Nephron progenitor cell (in vitro differentiated cells): ENCODE measurements at places on chromosomes 13 and 19.

DNA sequence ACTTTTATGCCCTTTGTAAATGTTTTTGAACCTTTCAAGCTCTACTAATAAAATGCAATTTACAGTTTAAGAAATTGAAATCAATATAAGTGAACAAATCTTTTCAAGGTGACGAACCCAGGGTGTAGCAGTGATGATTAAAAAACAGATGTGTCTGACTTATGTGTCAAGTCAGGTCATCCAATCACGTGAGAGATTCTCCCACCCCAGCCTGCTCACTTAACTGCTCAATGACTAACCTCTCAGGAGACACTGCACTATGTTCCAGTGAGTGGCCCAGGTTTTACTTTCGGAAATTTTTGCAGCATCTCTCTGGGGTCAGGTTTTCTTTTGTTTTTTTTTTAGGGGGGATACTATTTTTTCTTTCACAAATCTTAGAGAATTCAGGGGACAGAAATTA is 60.7 kb downstream of the ZNF429 start:
- no peak for DNase-seq

DNA sequence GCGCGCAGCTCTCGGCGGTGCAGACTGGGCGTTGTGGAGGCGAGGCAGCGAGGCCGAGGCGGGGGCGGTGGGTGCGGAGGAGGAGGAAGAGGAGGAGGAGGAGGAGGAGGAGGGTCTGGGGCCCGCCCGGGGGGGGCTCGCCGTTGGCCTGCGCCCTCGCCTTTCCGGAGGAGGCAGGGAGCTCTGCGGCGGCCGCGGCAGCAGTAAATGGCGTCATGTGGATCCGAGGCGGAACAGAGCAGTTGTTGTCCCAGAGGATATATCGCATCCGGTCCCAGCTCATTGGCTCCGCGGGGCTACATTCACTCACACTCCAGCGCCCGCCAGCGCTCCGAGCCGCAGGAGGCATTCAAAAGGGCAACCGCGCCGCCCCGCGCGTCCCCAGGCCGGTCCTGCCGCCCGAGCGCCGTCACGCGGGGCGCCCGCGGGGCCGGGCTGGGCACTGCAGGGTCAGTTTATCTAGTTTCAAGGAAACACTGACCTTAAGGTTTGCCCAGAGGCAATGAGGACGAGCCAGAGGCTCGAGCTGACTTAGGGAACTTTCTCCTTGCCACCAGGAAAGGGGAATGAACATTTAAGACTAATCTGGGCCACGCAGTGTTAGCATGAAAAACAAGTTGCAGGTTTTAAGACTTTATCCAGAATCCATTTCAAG is at the start of gene SPRY2:
SPRY2 (minus strand) TSS at position 26 of the 655 bp plus-strand sequence. CDS start 3,421 bp downstream, outside the sequence.
- peak; percentile 92 for DNase-seq

DNA sequence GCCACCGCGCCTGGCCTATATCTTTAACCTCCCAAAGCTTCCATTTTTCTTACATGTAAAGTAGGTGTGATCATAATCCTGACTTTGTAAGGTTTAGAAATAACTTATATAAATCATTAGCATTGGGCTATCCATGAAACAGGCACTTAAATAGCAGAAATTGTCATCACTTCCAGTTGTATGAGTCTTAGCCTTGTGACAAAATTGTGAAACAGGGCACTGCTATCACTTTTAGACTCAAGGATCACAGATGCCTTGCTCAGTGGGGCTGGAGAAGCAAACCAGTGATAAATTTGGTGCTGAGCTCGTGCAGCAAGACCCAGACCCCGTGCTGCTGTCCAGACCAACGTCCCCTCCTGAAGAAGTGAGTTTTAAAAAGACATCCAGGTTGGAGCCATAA is 209.7 kb downstream of the KATNAL1 start:
- no peak for DNase-seq

DNA sequence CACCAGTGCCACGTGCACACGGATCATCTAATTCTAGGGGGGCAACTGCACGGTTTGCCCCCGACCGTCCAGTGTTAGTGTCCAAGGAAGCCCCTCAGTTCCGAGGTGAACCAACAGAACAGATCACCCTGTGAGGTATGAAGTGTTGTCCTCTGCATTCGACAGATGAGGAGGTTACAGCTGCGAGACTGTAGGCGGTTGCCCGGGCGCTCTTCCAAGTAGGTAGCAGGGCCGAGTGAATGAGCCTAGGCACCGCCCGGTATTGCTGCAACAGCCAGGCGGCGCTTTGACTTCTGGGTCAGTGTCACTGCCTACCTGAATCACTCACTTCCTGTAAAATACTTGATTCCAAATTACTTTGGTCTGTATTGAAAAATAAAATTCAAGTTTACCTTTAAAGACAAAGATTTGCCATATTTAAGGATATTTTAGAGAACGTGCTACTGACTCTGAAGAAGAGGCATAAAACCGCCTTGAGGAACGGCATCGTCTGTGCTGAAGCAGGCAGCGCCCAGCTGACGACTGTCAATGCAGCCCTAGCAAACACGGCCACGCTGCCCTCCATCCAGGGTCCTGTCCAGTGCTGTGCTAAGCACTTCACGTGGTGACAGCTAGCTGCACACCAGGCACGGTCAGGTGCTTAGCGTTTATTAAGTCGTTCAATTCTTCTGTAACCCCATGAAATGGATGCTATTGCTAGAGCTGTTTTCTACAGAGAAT is 19.3 kb upstream of the RASA3 start:
- no peak for DNase-seq

- no peak for DNase-seq
These were observed 1224.4 kb downstream of the EFNB2 start for GRCh38 chr13:105311094-105311493.

DNA sequence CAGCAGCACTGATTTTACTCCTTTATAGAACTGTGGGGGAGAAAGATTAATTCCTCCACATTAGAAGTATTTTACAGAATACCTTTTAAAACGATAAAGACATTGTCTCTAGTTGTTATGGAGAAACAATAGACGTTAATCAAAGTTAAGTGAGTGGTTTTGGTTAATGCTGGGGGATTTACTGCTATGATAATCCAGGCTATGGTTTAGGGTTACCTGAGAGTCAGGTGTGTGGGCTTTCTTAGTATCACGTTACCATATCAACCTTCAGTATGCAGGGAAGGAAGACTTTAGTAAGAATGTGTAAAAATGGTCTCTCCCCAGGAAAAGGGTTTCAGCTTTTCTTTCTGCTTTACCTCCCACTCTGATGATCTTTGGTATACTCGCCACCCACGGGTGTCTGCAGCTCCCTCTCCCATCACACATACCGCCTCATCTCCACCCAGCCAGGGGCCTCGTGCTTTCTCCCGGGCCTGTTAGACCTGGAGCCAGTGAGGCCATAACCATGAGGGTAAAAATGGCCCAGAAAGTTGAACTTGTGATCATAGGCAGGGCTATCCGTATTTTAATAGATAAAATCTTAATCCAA is 45.6 kb upstream of the WDFY2 start:
- no peak for DNase-seq

GRCh38 chr13:62209529-62209928 is 793.9 kb upstream of the PCDH20 start:
- DNase-seq: no peak

- no peak for DNase-seq
These were observed 463 bp upstream of the POMP start for GRCh38 chr13:28658539-28658795.

GRCh38 chr19:18173572-18174288 is at the start of gene IFI30:
Gene IFI30, plus strand, starts transcription at chr19:18173813. Its CDS starts 29 bp downstream, at chr19:18173842.
- peak; percentile 64 for DNase-seq

GRCh38 chr19:3464587-3465235 is 15.6 kb downstream of the SMIM24 start:
- no peak for DNase-seq

GRCh38 chr19:18735752-18736151 is 52.3 kb downstream of the CRTC1 start:
- DNase-seq: no peak

GRCh38 chr13:28817204-28817603 is 2.9 kb upstream of the MTUS2 start:
- no peak for DNase-seq

DNA sequence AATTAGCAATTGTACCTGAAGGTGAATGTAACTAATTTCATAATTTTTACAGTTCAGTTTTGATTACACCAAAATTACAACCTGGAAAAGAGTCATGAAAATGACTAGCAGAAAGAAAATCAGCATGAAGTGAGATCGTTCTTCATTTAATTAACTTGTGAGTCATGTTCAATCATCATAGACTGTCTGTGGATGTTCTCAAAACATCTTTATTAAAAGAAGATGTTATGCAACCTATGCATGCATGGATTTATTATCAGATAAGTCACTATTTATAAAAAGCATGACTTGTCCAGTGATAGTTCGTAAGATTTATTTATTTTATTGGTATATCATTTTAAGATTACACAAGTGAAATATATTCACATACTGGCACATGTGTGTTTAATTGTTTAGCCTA is 245.9 kb downstream of the ITGBL1 start:
- no peak for DNase-seq

- peak; percentile 65 for DNase-seq
These were observed at the start of gene DIRAS1 for GRCh38 chr19:2720777-2721569. Gene DIRAS1, minus strand, starts transcription at chr19:2721372. Its CDS starts 3,566 bp downstream, at chr19:2717806.

DNA sequence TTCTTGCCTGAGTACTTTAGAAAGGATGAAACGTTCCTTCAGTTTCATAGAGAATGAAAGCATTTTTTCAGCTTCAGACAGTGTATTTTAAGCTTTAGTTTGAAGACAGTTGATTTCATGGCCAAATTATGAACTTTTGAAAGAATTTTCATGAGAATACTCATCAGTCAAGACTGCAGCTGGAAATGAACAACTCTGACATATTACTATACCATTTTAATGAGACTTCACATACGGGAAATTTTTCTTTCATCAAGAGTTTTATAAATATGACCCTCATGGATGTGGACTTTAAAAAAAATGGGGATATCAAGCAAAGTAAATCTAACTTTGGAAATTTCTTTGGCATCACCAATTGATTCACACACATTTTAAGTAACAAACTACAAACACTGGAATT is 6.4 kb downstream of the LATS2 start:
- DNase-seq: no peak

GRCh38 chr19:3374369-3375112 is 8.2 kb downstream of the NFIC start:
- no peak for DNase-seq

DNA sequence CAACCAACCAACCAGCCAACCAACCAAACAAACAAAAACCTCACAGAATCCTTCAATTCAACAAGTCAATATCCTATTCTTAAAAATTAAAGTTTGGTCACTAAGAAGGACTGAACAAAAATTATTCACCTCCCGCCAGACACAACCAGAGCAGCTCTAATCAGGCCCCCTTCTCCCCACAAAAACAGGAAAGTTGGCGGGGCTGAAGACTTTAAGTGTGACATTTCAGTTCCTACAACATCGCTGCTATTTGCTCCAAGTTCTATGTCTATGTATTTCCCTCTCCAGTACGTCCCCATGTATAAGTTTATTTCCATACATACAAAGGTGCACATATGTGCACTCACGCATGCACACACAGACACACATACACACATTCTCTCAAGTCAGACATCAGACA is 32.8 kb upstream of the STK24 start:
- no peak for DNase-seq

- no peak for DNase-seq
These were observed 261.6 kb downstream of the SLITRK6 start for GRCh38 chr13:85537601-85538000.

- no peak for DNase-seq
These were observed 46.9 kb downstream of the FGF9 start for GRCh38 chr13:21717817-21718216.

DNA sequence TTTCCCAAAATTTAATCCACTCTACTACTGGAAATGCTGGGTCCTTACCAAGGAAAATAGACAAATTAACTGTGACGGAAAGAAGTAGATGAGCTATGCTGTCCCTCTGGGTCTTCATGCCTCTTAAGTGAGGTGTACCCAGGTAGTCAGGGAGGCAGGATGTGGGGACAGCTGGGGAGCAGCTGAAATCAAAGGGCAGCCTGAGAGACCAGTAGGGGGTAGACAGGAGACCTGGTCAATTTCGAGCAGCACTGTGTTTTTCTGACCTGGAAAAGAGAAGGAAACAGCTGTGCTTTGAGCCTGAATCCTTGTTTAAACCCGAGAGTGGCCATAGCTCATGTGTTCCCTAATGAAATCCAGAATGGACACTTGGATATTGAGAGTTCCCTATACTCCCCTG is 587.3 kb downstream of the EFNB2 start:
- DNase-seq: no peak

GRCh38 chr13:104206450-104207044 is 1140.3 kb upstream of the SLC10A2 start:
- no peak for DNase-seq

DNA sequence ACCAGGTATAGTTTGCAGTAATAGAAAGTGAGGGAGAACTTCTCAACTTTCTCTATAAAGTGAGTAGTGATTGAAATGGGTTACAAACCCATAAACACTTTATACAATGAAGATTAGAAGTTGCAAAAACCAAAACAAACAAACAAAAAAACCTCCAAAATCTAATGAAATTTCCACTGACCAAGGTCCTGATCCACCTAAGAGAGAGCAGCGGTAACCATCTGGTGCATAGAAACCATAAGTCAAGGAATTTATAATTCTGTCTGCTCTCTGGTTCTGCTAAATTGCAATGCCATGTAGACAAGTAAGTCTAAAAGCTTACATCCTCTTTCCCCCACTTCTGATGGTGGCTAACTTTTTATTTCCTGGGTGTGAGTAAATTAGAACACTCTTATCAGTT is 463.4 kb downstream of the EFNB2 start:
- no peak for DNase-seq

DNA sequence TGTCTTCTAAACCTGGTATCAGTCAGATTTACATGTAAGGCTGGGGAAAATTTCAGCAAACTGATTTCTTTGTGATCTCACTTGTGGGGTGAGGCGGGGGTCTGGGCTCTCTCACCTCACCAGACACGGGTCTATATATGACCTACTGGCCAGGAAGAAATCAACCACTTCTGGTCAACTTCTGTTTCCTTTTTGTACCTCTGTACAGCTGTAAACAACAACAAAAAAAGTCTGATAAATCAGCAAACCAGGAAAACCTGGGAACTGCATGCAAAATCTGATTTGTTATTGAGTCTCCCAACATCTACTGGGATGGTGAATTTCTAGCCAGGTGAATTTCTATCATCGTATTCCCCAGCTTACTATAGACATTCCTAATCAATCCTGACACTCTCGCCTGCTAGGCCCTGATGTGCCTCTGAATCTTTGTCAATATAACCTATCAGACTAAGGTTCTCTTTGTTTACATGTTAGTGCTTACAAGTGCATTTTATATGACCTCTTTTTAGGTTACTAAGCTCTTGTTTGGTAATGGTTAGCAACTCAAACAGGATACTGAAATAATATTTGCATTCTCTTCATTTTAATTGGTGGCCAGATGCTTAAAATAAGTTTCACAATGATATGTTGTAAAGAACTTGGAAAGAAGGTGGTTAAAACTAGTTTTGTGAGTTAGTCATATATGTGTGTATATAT is 77.7 kb downstream of the LRRC63 start:
- DNase-seq: no peak

GRCh38 chr19:45439569-45440258 is 16.0 kb upstream of the ERCC1 start:
- DNase-seq: peak; percentile 88

- no peak for DNase-seq
These were observed 5.9 kb downstream of the PRR36 start for GRCh38 chr19:7868326-7868670.
